ENCODE measurements at places on chromosomes 3 and 15.

DNA sequence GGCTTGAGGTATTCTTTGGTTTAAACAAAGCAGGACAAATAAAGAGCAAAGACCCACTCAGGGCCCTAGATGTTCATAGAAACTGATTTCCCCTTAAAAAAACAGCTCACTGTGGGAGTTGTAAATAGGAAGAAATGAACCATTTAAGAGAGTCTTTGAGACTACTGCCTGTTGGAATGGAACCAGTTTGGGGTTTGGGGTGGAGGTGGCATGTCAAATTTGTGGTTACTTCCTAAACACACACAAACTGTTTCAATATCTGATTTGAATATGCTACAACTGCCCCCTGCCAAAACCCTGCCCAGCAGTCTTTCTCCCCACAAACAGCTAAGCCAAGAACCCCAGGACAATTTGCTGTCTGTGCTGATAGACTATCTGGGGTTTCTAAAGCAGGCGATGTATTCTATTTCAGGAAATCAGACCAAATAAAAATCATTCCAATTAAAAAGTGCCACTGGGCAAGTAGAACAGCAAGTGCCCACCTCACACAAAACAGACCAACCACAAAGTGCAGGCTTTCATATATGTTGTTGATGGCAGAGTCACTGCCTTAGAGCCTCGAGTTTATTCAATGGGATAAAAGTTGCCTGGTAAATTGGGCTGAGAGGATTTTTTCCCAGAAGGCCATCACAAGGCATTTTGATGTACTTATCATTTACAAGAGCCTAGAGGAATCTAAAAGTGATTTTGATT is 293.9 kb upstream of the PROK2 start:
- no peak for DNase-seq

- DNase-seq = no peak
Observed at GRCh38 chr15:27573805-27574485, 525.2 kb downstream of the OCA2 start.

DNA sequence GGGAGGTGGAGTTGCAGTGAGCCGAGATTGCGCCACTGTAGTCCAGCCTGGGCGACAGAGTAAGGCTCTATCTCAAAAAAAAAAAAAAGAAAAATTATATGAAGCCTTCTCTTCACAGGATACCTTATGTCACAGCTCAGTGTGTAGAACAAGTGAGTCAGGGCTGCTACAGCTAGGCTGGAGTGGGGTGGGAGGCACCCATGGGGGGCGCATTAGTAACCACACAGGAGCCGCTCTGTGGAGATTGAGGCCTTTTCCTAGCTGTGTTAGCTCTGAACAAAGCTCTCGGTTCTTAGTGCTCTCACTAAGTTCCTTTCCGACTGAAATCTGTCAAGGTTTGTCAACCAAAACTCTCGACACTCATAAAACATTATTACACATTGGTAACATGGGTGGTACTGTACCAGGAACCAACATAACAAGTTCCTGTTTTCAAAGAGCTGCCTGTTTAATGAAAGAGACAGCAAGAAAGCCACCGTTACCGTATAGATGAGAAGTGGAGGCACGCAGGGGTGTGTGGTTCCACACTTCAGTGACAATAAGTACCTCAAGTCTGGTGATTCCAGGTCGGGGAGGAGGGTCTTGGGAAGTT is 4.5 kb downstream of the LRRC31 start:
- no peak for DNase-seq

DNA sequence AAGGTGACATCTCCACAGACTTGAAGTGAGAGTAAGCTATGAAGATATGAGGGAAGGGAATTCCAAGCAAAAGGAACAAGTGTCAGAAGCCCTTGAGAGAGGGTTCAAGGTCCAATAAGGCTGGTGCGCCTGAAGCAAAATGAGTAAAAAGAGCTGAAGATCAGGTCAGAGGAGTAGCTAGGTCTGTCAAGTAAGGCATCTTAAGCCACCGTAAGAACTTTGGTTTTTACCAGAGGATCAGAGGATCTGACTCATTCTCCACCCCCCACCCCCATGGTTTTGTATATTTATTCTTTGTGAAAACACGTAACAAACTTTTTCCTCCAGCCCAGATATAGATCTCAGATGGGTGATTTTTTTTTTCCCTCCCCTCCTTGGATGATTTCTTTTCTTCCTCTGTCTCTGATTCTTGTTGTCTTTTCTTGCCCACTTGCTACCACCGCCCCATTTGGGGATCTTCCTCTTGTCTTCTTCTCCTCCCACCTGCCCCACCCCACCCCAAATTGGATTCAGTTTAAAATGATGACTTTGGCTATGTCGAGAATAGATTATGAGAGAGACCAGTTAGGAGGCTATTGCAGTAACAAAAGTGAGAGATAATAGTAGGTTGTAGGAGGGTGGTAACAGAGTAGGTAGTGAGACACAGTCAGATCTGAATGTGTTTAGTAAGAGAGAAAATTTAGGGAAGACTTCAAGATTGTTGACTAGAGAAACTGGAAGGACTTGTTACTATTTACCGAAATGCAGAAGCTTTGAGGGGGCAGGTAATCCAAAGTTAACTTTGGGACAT is 6.1 kb downstream of the TRMT10C start:
- DNase-seq = no peak

DNA sequence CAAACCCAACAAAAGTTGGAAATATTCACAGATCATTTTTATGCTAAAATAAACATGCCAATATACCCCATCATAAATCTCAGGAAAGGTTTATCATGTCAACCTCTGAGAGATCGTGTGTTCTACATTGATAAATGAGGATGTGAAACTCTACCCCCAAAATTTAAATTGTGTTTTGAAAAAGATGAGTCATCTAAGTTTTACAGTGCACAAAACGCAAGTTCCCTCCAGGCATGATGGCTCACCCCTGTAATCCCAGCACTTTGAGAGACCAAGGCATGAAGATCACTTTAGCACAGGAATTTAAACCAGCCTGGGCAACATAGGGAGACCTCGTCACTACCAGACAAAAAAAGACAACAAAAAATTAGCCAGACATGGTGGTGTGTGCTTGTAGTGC is 1487.0 kb upstream of the GBE1 start:
- no peak for DNase-seq

DNA sequence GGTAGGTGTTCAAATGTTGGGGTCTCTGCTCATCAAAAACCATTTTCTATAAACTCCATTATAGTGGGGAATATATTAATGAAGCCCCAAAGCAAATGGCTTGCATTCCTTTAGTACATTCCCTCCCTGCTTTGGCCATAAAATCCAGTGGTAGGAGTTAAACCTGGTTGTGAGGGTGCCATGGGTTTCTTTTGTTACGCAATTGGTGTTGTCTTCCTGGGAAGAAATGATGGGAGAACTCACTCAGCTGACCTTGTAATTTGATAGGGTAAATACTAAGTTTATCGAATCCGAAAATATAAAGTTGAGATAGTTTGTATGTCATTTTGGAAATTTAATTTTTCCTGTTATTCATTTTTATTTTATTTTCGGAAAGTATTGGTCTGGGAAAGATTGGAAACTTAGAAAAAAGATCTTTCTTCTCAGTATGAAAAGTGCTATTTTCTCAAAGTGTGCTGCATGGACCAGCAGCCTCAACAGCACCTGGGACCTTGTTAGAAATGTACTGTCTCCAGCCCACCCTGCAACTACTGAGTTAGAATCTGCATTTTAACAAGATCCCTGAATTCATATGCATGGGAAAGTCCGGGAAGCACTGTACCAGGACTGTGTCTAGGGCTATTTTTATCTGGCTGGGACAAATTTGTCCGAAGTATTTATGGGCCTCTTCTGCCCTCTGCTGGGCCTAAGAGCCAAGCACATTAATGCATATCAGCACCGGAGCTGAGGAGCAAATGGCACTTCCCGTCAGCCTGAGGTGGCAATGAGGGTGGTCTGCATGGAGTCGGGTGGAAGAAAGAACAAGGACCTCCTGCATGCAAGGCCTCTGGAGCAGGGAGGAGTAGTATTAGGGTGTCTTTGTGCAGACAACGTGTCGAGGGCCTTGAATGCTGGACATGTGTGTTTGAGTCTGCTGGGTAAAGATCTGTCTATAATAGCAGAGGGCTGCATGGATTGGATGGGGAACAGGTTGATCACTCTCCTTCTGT is 54.7 kb downstream of the FAM81A start:
- DNase-seq = peak; percentile 71

DNA sequence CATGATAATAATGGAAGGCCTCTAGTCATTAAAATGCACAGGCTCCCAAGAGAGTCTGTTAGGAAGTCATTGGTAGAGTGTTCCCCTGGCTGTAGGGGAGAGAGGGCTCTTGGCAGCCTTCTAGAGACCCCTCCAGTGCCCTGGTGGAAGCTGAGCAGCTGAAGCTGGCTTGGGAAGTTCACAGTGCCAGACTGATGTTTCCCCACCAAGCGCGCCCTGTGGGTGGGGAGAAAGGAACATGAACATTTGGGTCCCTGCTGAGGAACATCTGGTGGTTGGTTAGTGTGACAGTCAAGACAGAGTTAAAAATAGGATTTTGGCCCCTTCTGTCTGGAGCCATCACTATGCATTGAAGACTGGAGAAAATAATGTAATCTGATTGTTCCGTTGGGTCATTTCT is 37.1 kb upstream of the RGMA start:
- DNase-seq = no peak

GRCh38 chr3:11155341-11156025 is 1.2 kb downstream of the HRH1 start:
- peak; percentile 45 for DNase-seq

GRCh38 chr3:110625201-110625747 is 446.3 kb upstream of the NECTIN3 start:
- DNase-seq = no peak

- no peak for DNase-seq
Observed at GRCh38 chr3:65742914-65743313, 295.8 kb downstream of the MAGI1 start.

DNA sequence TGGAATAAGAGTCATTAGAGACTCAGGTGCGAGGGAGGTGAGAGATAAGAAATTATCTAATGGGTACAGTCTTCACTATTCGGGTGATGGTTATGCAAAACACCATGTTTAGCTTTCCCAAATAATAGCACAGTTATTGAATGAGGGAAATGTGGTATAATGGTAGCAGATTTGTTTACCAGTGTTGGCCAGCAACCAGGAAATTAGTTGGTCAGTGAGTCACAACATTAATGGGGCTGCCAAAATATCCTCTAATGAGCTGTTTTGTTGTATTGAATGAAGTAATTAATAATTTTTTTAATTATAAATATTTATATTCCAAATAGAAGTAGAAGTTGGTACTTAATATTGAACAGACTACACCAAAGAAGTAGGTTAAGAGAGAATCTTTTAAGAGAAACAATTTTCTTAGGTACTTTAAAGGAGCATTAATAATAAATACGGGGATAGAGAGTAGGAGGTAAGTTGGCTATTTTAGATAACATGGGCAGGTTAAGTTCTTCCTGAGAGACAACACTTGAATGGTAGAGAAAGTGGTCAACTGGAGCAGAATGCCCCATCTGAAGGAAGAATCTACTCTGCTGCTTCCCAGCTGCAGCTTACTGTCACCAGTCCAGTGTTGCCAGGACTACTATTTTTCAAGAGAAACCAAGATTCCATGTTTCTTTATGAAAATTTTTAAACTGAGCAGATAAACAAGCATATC is 218.8 kb downstream of the UBE2E2 start:
- no peak for DNase-seq

GRCh38 chr3:102687851-102688555 is 253.2 kb downstream of the ZPLD1 start:
- no peak for DNase-seq

GRCh38 chr3:5004319-5005152 is 25.3 kb downstream of the BHLHE40 start:
- DNase-seq = no peak

- DNase-seq = no peak
Observed at GRCh38 chr15:67107014-67107812, 41.8 kb downstream of the SMAD3 start.

GRCh38 chr3:43031485-43031884 is 52.4 kb downstream of the GASK1A start:
- no peak for DNase-seq

GRCh38 chr3:192422321-192422996 is 304.9 kb downstream of the FGF12 start:
- DNase-seq = no peak

- no peak for DNase-seq
Observed at GRCh38 chr15:77901251-77901881, 176.1 kb downstream of the TBC1D2B start.

GRCh38 chr3:97882975-97883598 is 61.3 kb downstream of the CRYBG3 start:
- DNase-seq = no peak

GRCh38 chr3:154013736-154014135 is 107.5 kb upstream of the ARHGEF26 start:
- no peak for DNase-seq

DNA sequence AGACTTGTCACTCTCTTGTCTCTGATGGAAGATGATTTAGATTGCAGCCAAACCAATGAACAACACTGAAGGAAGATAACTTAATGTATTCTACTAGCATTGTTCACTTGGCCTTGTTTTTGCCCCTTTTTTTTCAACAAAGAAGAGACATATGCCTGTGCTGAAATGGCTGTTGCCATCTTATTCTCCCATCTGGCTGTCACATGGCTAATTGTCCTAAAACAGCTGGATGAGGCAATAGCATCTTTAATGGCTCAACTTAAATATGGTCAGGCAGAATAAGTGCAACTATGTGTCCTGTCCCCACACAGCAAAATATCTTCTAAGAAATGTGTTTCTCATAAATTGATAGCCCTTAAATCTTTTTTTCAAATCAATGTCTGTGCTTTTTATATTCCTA is 576.9 kb downstream of the TUSC7 start:
- DNase-seq = no peak

DNA sequence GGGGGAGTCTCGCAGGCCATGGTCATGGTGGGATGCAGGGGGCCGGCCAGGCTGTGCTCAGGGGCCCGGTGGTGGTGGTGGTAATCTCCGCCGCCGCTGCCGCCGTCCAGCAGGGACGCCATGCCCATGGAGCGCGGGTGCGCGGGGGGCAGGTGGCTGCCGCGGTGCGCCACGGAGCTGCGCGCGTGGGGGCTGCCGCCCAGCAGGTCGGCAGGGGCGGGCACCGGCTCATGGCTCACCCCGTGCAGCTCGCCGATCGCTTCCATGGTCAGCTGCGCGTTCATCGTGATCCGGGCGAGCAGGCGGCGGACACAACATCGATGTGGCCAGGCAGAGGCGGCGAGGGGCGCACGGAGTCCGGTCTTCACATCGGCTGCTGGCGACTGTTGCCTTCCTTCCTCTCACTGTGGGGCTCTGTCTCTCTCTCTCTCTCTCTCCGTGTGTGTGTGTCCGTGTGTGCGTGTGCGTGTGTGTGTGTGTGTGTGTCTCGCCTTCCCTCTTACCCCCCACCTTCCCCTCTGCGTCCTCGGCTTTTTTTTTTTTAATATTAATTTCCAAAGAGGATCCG is 451 bp downstream of the ONECUT1 start:
- no peak for DNase-seq

DNA sequence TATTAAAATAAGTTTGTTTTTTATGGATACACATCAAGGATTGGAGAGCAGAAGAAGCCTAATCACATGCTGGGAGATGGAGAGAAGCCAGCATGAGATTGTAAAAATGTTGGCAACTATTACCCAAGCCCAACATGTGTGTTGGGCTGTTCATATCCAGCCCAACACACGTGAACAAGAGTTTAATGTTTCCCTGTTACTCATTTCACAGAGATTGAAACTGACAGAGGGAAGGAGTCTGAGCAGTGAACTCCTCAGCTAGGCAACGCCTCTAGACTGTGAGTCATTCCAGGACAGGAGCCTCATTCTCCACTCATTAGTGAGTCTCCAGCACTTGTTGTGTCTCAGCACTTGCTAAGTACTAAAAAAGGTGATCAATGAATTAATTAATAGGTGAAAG is 43.2 kb upstream of the CMSS1 start:
- no peak for DNase-seq

All from putamen (tissue), 1 donor.